Small intestine (tissue), 16 donors: ENCODE measurements at places on chromosomes 6 and 20.
A peak's percentile ranks its signal among the peaks of the same experiment; 100 is the strongest.

GRCh38 chr6:33049323-33050013 lies 24.0 kb downstream of the HLA-DPA1 start:
- no peaks in the 10 kb centered on the region for H3K36me3 ChIP-seq
- H3K27me3 ChIP-seq: peaks cover 8% of the 10 kb centered on the region
- H3K4me3 ChIP-seq: no peak overlapping the region
- DNase-seq: no peak
- no peak overlapping the region for H3K27ac ChIP-seq

DNA sequence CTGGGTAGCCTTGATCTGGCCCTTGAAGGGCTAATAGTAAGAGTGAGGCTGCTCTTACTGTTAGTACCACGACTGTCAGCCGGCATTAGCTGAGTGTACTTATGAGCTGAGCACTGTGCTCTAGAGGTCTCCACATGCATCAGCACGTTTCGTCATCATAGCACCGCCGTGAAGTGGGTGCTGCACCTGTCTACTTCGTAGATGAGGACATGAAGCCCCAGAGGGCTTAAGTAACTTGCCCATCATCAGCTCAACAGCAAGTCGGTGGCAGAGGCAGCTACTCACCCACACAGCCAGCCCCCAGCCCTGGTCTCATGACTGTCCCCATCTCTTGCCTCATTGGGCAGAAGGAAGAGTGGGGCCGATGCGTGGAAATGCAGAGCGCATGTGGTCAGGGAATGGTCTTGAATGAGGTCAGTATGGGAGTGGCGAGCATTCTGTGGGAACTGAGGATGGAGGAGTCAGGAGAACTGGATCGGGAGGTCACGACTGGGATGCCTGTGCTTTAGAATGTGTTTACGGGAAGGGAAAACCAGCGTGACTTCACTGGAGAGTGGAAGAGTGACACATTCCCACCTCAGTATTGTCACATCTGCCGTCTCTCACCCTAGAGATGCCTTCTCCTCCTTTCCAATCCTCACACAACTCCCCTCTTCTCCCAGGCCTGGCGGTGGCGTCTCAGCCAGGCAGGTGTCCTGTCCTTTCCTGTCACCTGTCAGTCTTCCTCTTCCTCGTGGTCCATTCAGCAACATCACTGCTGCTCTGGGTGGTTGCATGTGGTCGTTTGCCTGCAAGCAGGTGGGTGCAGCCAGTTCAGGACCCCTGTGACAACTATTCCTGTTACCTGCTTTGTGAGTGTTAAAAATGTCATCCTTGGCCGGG lies 6.0 kb downstream of the SYTL3 start:
- H3K27me3 ChIP-seq: no peaks in the 10 kb centered on the region
- no peak overlapping the region for H3K4me3 ChIP-seq
- no peak for DNase-seq
- H3K4me1 ChIP-seq: peaks cover 4% of the 10 kb centered on the region
- peak overlapping the region; percentile 66 for H3K27ac ChIP-seq

DNA sequence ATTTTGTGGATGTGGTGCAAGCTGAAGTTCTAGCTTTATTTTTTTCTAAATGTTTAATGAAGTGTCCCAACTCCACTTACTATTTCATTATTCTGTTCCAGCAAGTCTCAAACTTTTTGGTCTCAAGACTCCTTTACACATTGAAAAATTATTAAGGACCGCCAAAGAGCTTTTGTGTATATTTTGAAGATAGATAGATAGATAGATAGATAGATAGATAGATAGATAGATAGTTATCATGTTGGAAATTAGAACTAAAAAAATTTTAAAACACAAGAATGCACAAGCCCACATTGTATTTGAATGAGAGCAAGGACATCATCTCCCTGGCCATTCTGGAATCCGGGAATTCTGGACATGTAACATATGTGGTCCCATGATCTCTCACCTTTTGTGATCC lies 181.2 kb upstream of the SNX9 start:
- no peak overlapping the region for H3K4me3 ChIP-seq
- H3K27ac ChIP-seq: no peak overlapping the region
- no peaks in the 10 kb centered on the region for H3K4me1 ChIP-seq
- no peaks in the 10 kb centered on the region for H3K36me3 ChIP-seq

DNA sequence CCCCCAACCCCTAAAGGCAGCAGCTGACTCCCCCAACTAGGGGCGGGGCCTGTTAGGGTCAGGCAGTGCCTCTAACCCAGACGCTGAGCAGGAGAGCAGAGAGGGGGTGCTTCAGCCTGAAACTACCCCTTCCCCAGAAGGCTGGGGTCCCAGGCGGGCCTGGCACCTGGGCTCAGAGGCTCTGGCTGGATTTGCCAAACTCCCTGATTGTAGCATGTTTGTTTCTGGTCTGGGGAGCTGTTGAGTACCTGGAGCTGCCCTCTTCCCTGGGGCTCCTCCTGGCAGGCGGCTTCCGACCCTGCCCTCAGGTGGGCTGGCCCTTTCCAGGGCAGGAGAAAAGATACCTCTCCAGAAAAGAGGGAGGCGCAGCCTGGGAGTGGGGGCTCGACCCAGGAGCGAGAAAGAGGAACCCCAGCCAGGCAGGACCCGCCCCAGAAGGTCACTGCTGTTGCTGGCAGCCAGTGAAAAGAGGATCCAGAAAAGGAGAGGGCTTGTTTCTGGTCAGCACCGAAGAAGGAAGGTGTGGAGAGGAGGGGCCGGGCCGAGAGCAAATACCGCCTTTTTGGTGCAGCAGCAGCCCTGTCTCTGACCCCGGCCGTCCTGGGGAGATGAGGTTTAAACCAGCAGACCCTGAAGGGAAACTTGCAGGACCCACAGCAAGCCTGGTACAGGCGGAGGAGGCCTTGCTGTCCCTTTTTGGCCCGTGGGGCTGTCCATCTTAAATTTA lies 810 bp upstream of the ABHD16B start:
- no peak overlapping the region for H3K4me3 ChIP-seq
- no peak for DNase-seq
- H3K36me3 ChIP-seq: peaks cover 4% of the 10 kb centered on the region

DNA sequence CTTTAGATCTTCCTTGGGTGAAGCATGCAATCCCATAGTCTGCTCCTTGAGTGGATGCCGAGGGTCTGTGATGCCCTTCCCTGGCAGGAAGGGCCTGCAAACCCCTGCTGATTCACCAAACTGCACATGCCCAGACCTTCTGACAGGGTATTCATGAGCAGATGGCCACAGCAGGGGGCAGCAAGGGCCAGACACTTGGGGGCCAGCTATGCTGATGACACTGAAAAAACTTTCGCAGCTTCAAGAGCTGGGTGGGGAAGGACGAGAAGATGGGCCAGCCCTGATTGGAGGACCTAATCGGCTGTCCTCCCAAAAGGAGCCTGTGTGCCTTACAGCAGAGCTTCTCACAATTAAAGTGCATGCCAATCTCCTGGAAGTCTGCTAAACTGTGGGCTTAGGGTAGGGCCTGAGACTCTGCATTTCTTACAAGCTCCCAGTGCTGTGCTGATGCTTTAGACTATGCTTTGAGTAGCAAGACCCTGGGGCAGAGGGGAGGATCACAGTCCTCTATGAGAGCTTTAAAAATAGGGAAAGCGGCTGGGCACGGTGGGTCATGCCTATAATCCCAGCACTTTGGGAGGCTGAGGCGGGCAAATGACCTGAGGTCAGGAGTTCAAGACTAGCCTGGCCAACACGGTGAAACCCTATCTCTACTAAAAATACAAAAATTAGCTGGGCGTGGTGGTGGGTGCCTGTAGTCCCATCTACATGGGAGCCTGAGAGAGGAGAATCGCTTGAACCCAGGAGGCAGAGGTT lies 15.2 kb upstream of the GDAP1L1 start:
- no peaks in the 10 kb centered on the region for H3K36me3 ChIP-seq
- no peak for DNase-seq
- no peaks in the 10 kb centered on the region for H3K4me1 ChIP-seq
- no peaks in the 10 kb centered on the region for H3K27me3 ChIP-seq
- no peak overlapping the region for H3K4me3 ChIP-seq

GRCh38 chr6:41579088-41579610 lies 33.0 kb downstream of the FOXP4 start:
- peak overlapping the region; percentile 53 for H3K27ac ChIP-seq
- H3K4me3 ChIP-seq: no peak overlapping the region
- no peaks in the 10 kb centered on the region for H3K27me3 ChIP-seq
- H3K4me1 ChIP-seq: peaks cover 17% of the 10 kb centered on the region
- H3K36me3 ChIP-seq: no peaks in the 10 kb centered on the region

GRCh38 chr6:109073344-109074132 lies 21.1 kb downstream of the SESN1 start:
- no peaks in the 10 kb centered on the region for H3K27me3 ChIP-seq
- DNase-seq: peak; percentile 73
- H3K4me1 ChIP-seq: peaks cover 4% of the 10 kb centered on the region

DNA sequence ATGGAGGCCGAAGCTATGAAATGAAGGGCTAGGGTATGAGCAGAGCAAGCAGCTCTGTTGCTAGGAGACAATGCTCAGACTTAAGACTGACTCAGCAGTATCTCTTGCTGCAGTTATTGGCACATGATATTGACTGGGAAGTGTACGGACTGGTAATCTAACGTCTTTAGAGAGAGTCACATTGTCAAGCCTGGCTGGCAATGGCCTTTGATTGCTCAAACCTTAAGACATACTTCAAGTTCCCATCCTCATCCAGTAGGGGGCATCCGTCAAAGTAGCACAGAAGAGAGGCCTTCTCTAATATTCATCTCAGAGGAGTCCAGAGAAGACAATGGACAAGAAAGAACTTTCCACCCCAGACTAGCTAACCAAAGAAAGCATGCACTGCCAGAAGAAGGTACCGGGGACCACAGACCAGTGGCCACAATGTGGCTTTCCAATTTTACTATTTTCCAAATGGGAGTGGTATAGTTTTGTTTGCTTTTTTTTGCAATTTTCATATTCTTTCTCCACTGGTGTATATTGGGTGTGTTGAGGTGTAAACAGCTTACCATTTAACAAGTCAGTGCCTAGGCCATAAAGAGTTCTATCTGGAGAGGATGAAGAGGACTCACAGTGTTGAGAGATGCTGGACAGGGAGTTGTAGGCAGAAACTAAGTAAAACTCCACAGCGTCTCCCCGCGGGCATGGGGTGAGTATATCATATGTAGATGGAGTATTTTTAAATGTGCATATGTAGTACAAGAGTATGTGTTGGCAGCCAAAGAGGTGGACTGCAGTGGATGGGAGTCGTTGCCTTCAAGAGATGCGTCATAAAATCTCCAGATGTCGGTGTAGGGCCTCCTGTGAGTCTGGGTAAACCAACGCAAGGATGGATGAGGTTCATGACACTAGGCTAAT lies 36.7 kb downstream of the LRFN2 start:
- no peak overlapping the region for H3K4me3 ChIP-seq
- no peak overlapping the region for H3K27ac ChIP-seq
- DNase-seq: peak; percentile 60
- no peaks in the 10 kb centered on the region for H3K4me1 ChIP-seq

GRCh38 chr6:42403831-42404230 lies 47.9 kb downstream of the TRERF1 start:
- H3K27ac ChIP-seq: peak overlapping the region; percentile 91
- H3K36me3 ChIP-seq: no peaks in the 10 kb centered on the region
- H3K4me1 ChIP-seq: peaks cover 16% of the 10 kb centered on the region

GRCh38 chr20:34629904-34630303 lies 47.0 kb downstream of the PIGU start:
- DNase-seq: no peak
- H3K4me3 ChIP-seq: no peak overlapping the region
- H3K4me1 ChIP-seq: peaks cover 20% of the 10 kb centered on the region
- peaks cover 26% of the 10 kb centered on the region for H3K36me3 ChIP-seq
- H3K27ac ChIP-seq: no peak overlapping the region

GRCh38 chr6:153023977-153024708 lies 21.6 kb upstream of the MTRF1L start:
- H3K4me1 ChIP-seq: no peaks in the 10 kb centered on the region
- H3K4me3 ChIP-seq: no peak overlapping the region
- peak; percentile 65 for DNase-seq
- H3K27me3 ChIP-seq: no peaks in the 10 kb centered on the region
- H3K27ac ChIP-seq: no peak overlapping the region

DNA sequence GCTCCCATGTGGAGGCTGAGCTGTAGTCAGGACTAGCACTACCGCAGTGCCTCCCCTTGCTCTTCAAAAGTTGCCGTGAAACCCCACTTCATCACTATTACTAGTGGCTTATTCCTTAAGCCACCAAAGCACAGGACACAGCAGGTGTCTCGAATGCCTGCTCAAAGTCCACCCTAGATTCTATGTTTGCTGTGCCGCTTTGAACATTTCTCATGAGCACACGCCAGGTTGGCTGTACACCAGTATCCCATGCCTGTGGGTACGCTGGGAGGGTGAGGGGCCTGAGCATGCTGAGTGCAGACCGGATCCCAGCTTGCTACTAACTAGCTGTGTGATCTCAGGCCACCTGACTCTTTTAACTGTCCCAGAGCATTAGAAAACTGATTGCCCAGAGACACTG lies 335.8 kb upstream of the QKI start:
- H3K36me3 ChIP-seq: no peaks in the 10 kb centered on the region
- H3K27me3 ChIP-seq: no peaks in the 10 kb centered on the region
- no peak overlapping the region for H3K4me3 ChIP-seq
- no peak for DNase-seq
- no peak overlapping the region for H3K27ac ChIP-seq
- no peaks in the 10 kb centered on the region for H3K4me1 ChIP-seq

GRCh38 chr6:75752365-75752764 lies 3.3 kb downstream of the MYO6 start:
- peak; percentile 36 for DNase-seq
- H3K27ac ChIP-seq: no peak overlapping the region
- H3K27me3 ChIP-seq: no peaks in the 10 kb centered on the region
- no peak overlapping the region for H3K4me3 ChIP-seq
- H3K4me1 ChIP-seq: peaks cover 13% of the 10 kb centered on the region

DNA sequence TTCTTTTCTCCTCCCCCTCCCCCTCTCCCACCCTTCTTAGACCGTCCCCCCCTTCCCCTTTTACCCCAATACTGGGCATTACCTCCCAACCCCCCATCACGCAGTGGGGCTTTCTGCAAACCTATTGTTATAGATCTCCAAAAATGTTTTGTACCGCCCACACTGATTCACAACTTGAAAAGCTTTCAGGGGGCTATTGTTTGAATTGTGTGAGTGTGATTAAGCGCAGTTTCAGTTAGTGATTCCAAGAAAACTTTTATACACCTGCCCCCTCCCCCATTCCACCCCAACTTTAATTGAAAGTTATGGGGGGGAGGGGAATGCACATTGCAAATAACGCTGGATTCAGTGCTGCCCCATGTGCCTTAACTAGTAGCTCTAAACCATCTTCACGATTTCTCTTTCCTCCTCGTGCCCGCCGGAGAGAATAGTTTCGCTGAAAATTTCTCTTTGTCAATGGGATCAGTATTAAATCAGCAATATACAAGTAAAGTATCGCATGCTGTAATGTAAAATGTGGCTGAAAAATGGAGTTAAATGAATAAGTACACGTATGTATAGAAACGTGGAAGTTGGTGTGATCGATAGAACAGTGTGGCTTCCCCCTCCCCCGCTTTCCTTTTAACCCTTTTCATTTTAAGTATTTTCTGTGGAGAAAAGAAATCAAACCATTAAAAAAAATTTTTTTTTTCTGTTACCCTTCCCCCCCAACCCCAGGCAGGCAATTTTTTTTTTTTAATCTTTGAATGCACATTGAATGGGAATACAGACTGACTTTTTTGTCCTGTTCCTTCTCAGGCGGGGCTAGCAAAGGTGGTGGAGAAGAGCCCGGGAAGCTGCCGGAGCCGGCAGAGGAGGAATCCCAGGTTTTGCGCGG lies 632 bp downstream of the LIN28B start:
- no peaks in the 10 kb centered on the region for H3K4me1 ChIP-seq
- H3K27ac ChIP-seq: no peak overlapping the region
- H3K4me3 ChIP-seq: no peak overlapping the region
- H3K36me3 ChIP-seq: no peaks in the 10 kb centered on the region
- H3K27me3 ChIP-seq: no peaks in the 10 kb centered on the region
- DNase-seq: no peak
